ENCODE measurements at places on chromosomes 2 and 18. TPM values are rescaled to one million over a fixed set of nuclear protein-coding genes. Genes with fewer than 3 reads are reported as not detected.
A peak's percentile ranks its signal among the peaks of the same experiment; 100 is the strongest.

GRCh38 chr18:39693359-39693758 lies 2127.8 kb upstream of the CELF4 start:
- no peaks in the 10 kb centered on the region for H3K36me3 ChIP-seq
- H3K4me3 ChIP-seq, result no peak overlapping the region
- DNase-seq, result no peak
- no peak overlapping the region for H3K27ac ChIP-seq
- H3K4me1 ChIP-seq, result no peaks in the 10 kb centered on the region

DNA sequence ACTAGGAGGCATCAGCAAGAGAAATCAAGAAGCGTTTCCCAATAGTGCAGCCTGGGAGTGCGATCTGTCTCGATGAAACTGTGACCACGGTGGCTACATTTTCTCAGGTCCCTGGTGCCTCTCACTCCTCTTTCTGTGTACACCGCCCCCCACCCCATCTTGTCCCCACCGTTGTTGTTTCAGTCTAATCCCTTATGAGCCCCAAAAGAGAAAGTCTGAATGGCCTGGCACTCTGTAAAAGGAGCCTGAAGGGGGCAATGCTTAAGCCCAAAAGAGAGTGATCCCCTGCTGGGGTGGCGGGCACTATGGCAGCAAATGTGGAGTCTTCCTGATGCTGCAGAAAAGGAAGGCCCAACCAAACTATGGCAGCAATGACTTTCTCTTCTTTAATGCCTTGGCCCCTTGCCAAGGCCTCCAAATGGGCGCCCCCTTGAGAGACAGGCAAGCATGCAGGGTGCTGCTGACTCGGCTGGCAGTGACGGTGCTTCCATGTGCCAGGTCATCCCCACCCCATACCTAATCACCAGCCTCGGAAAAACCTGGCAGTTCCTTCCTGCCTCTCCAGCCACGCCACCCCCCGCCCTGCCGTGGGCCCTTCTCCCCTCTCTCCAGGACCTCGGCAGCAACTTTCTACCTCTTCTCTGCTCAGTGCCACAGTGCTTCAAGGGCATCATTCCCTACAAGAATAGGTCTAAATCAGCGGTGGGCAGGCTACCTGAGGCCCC lies 123.0 kb downstream of the CYP26B1 start:
- no peaks in the 10 kb centered on the region for H3K36me3 ChIP-seq
- no peak overlapping the region for H3K4me3 ChIP-seq
- H3K4me1 ChIP-seq, result no peaks in the 10 kb centered on the region

DNA sequence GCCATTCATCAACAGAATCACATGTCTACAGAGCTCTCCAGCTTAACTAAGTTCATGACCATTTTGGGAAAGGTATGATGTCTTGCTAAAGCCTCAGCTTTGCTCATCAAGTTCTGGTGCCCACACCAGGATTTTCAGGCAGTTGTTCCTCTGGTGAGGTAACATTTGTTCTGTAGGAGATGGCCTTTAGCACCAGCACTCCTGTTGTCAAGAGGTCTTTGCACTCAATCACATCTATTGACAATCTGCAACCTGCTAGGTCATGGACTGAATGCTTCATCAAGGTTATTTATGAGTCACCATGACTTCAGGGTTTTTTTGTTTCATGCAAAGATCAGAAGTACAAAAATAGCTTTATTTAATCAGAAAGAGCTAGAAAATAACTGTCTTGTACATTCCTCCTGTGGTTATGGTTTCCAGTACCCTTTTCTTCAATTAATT lies 36.6 kb upstream of the VIT start:
- DNase-seq, result no peak
- H3K4me1 ChIP-seq, result no peaks in the 10 kb centered on the region
- H3K27ac ChIP-seq, result peak overlapping the region; percentile 35
- H3K4me3 ChIP-seq, result no peak overlapping the region
- H3K27me3 ChIP-seq, result no peaks in the 10 kb centered on the region

DNA sequence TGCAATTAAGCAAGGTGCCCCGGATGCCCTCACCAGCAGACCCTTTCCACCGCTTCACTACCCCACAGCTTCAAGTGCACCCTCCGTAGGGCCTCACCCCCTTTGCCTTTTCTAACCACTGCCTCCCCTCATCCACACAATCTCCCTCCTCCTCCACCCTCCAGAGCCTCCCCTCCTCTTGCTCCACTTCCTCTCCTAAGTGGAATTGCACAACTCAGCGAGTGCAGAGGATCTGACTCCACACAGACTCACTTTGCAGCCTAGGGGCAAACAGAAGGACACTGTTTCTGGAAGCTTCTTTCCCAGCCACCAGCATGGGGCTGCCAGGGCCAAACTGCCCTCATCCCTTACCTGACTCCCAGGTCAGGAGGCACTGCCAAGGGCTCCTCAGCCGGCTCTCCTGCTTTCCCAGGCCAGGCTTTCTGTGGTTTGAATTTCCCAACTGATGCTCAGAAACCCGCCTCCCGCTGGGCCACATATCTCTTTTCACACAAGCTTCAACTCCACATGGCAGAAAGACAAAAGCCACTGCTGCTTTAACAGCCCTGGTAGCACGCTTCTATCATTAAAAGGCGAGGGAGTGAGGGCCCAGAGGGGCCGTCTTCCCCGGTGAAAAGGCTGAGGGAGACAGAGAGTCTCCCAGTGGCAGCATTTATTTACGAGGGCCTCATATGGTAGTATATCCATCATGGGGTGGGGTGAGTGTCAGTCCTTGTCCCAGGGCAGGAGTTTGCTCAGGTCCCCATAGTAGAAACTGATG lies 74.7 kb upstream of the MGAT4A start:
- H3K4me1 ChIP-seq, result peaks cover 28% of the 10 kb centered on the region
- no peaks in the 10 kb centered on the region for H3K36me3 ChIP-seq
- no peaks in the 10 kb centered on the region for H3K27me3 ChIP-seq
- DNase-seq, result no peak
- peak overlapping the region; percentile 8 for H3K27ac ChIP-seq

DNA sequence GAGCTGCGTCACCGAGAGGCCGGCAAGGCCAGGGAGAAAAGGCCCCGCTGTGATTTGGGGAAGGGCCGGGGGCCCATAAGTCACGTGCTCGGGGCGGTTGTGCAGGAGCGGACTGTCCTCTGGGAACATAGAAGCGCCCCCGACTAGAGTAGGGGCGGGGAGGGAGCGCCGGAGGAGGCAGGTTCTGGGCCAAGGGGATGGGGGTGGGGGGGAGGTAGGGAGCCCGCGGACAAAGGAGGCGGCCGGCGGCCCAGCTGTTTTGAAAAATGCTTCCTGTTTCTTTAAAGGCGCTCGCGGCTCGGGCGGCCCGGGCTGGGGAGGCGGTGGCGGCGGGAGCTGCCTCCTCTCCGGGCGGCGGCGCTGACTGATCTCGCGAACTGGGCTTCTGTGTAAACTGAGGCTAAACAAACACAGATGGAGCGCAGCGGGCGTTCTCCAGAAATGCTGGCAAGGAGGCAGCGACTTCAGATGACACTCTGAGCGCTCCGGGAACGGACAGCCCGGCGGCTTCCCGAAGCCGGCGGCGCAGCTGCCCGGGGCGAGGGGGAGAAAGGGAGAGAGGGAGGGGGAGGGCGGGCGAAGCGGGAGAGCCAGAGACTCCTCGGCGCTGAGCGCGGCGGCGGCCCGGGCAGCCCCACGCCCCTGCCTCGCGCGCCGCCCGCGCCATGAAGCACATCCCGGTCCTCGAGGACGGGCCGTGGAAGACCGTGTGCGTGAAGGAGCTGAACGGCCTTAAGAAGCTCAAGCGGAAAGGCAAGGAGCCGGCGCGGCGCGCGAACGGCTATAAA lies at the start of gene ATOH8:
ATOH8 (plus strand) TSS at position 467 of the 788 bp plus-strand sequence; CDS start at position 666, 199 bp downstream.
- no peaks in the 10 kb centered on the region for H3K27me3 ChIP-seq
- peak within 1 kb of the TSS; percentile 96 for H3K27ac ChIP-seq
- no peak for DNase-seq

- DNase-seq, result no peak
- no peaks in the 10 kb centered on the region for H3K4me1 ChIP-seq
- no peaks in the 10 kb centered on the region for H3K36me3 ChIP-seq
- no peak overlapping the region for H3K4me3 ChIP-seq
- no peaks in the 10 kb centered on the region for H3K27me3 ChIP-seq
Measured at GRCh38 chr2:169077674-169078240, 8.4 kb downstream of the DHRS9 start.

GRCh38 chr2:161068670-161069069 lies 91.6 kb upstream of the TANK start:
- no peaks in the 10 kb centered on the region for H3K27me3 ChIP-seq
- no peaks in the 10 kb centered on the region for H3K36me3 ChIP-seq
- no peak overlapping the region for H3K4me3 ChIP-seq
- no peak overlapping the region for H3K27ac ChIP-seq
- H3K4me1 ChIP-seq, result no peaks in the 10 kb centered on the region

Gene SPC25
- not detected for total RNA-seq

Gene LRATD1
- 5.7 TPM for total RNA-seq

Gene TFPI
- total RNA-seq, result 85.6 TPM

Gene CPLX4
- total RNA-seq, result not detected

Gene LOXHD1
- not detected for total RNA-seq

Gene FAP
- 16.7 TPM for total RNA-seq

Gene FRZB
- total RNA-seq, result 42.5 TPM

Gene ZSWIM2
- not detected for total RNA-seq

Measured in ascending aorta (tissue), 2 donors.